Right atrium auricular region (tissue), 2 donors: ENCODE measurements at places on chromosomes 4 and X. TPM values are rescaled to one million over a fixed set of nuclear protein-coding genes. Genes with fewer than 3 reads are reported as not detected.

DNA sequence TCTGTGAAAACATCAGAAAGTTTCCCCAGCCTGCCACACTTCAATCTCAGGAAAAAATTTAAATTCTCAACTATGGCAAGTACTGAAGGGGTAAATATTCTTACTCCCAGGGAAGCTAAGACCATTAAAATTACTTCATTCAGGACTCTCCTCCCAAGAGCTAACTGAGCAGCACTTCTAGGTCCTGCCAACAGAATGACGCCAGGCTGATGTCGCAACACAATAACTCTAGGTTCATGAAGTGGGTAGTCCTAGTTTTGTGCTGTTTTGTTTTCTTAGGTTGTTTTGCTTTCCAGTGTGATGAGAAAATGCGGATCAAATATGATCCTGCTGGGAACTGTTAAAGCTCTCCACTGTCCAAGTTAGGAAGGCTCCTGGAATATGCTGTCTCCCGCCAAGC lies 180.0 kb downstream of the NKX6-1 start:
- DNase-seq = no peak

GRCh38 chr4:155509555-155509954 lies 132.8 kb upstream of the MAP9 start:
- DNase-seq = no peak

DNA sequence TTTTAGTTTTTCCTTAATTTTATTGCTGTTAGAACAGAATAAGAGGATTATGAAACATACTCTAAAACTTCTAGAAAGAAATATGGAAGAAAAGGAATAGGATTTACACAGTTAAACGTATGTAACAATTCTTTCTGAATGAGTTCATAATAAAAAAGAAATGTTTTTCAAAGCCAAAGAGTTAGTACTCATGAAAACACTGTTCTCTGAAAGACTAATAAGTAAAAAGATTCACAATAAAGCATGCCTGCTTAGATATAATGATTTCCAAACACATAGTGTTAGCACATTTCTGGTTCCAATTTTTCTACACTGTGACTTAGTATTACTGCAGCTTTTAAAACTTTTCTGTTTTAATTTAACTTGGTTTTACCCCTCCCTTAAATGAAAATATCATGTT lies 49.8 kb upstream of the PRSS48 start:
- DNase-seq = no peak

- no peak for DNase-seq
Measured at GRCh38 chrX:54675762-54676161, 122.3 kb downstream of the ITIH6 start.

DNA sequence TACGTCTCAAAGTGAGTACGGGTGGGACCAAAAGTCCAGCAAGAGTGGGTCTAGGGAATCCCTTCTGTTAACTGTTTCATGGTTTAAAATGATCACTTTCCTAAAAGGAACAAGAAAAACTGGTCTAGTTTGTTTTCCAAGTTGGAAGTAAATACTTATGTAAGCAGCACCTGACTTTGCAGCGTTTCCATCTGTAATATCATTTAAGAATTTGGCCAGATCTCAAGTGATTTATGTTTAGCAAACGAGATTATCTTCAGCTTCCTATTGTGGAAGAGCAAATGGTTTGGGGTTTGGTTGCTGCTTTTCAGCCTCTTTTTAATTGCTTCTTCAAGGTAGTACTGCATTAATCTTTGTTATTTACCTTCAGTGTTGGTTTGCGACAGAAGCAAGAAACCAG lies 50.4 kb downstream of the FHIP1A start:
- DNase-seq = no peak

GRCh38 chr4:129345609-129346008 lies 249.7 kb downstream of the C4orf33 start:
- no peak for DNase-seq

DNA sequence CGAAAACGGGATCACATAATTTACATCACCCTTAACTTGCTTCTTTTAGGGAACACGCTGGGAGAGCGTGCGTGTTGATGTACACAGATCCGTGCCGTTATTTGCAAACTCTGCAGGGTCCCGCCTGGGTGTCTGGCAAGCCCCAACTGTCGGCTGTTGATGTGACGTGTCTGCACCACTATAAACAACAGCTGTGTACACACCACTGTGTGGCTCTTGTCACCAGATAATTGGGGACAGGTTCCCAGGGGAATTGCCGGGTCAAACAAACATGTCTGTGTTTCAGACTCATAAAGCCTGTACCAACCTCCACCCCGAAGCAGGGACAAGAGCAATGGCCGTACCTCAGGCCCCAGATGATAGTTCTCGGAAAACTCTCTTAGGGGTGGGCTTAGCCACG lies 105.0 kb upstream of the AFAP1 start:
- DNase-seq = no peak

GRCh38 chrX:56833626-56834025 lies 104.6 kb downstream of the NBDY start:
- DNase-seq = no peak

DNA sequence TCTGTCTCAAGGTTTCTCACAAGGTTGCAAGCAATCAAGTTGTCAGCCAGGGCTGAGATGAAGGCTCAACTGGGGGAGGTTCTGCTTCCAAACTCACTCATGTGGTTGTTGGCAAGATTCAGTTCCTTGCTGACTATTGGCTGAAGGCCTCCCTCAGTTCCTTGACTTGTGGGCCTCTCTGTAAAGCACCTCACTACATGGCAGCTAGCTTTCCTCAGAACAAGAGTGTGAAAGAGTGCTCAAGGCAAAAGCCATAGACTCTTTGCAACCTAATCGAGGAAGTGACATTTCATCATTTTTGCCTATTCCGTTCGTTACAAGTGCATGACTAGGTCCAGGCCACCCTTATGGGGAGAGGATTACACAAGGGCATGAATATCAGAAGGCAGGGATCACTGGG lies 52.0 kb downstream of the CXorf58 start:
- DNase-seq = no peak

DNA sequence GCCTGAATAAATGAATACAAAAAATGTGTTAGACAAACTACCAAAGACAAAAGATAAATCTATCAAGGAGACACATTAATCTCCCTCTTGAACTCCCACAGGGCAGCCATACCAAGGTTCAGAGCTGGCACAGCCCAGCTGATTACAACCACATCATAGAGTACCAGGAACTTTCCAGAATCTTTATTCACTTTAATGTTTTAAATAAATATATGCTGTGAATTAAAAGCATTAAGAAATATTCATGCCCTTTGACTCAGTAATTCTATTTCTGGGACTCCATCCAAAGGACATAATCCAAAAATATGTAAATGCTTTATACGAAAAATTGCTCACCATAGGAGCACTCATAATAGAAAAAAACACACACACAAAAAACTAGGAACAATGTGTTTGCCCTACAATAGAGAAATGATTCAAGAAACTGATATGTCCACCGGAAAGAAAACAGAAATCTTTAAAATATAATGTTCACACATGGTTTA lies 126.0 kb downstream of the LDB2 start:
- DNase-seq = no peak

GRCh38 chrX:78307665-78308064 lies 19.7 kb downstream of the CYSLTR1 start:
- no peak for DNase-seq

DNA sequence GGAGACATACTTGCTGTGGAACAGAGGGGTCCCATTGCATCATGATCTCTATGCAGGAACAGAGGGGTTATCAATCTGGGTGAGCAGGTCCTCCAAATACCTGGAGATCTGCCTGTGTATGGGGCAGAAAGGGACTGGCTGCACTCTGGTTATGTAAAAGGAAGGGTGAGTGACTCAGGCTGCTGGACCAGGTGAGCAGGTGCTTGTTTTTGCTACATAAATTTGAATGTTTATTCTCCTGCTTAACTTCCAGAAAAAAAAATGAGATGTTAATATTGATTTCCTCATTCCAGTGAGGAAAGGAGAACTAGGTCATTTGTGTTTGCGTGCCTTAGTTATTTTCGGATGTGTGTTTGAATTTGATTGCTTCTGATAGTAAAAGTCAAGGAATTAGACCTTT lies 225.8 kb upstream of the TRAM1L1 start:
- no peak for DNase-seq

DNA sequence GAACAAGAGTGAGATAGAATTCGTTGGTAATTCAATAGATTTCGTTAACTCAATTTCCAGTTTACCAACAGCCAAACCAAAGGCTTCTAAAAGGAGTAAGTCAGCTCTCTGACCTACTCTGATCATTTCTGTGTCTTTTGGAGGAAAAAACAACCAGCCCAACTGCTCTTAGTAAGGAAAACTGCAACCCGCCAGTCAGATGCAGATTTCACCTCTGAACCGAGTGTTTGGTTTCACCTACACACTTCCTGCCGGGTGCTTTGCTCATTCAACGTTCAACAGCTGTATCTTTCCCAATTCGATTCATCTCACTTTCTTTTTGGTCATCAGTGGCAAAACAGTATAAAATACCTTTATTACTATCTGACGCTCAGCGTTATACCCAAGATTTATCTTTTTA lies 24.5 kb downstream of the TMSB4X start:
- DNase-seq = no peak

DNA sequence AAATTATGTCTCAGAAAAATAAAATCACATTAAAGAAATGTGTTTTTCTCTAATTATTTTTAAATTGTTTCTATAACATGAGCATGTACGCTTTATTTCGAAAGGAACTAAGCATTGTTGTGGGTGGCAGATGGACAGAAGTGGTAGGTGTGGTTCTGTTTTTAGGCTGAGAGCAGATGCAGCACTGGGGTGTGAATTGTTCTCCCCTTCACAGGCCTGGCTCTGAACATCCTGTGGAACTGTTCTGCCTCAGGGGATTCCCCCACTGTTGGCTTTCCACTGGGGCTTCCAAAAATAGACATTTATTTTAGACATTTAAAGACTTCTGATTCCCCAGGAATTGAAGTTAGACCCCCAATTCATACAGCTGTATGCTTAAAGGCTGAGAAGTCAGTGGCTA lies 41.9 kb upstream of the PDHA2 start:
- DNase-seq = no peak

DNA sequence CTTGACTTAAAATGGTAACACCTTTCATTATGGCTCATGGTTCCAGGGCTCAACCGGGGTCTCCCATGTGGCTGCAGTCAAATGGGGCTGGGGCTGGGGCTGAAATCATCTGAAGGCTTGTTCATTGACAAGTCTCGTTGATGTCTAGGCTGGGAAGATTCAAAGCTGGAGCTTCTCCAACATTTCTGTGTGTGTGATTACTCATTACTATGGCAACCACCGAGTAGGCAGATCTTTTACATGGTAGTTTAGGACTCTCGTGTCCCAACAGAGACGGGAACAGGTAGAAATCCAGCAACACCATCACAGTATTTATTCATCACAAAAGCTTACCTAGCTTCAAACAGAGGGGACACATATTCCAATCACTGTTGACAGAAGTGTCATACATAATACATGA lies 7.8 kb downstream of the YTHDC1 start:
- DNase-seq = no peak

DNA sequence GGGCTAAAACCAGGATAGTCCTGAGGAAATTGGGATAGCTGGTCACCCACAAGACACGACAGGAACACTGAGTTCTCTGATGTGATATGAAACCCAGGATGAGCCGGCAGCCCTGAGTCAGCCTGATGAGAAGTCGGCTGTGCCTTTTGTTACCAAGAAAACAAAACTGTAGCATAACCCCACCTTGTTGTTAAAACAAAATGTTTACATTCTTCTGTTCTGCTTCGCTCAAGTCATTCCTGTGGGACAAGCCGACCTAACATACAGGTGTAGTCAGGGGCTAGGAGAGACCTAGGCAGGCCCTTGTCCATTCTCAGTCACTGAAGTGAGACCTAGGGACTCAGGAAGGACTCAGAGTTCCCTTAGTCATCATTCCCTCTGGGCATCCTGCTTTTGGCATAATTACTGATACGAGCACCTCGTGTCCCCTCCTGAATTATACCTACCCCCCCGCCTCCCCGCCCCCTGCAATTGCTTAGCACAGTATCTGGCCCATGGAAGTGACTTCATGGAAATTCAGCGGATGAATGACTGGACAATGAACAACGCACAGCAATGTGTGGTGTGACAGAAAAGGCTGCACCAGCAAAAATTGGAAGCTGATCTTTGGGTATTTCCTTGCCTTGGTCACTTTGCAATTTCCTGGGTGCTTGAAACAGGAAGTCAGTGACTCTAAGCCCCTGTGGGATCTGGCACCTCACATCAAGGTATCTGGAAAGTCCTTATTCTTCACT lies 31.9 kb upstream of the TLR2 start:
- no peak for DNase-seq

DNA sequence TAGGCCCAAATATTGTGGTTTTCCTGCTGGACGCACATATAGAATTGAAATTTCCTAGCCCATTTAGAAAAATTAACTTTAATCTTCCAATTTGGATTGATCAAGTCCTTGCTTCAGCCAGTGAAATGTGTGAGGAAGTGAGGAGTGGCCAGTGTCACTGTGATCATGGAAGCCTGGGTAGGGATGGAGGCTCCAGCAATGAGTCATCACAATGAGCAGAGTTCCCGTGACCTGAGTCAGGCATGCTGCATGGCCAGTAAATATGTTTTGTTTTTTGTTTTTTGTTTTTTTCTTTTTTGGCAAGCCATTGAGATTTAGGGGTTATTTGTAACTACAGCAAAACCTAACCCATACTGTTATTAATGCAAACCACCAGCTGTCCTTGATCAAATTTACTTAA lies 52.1 kb downstream of the IDS start:
- DNase-seq = no peak

DNA sequence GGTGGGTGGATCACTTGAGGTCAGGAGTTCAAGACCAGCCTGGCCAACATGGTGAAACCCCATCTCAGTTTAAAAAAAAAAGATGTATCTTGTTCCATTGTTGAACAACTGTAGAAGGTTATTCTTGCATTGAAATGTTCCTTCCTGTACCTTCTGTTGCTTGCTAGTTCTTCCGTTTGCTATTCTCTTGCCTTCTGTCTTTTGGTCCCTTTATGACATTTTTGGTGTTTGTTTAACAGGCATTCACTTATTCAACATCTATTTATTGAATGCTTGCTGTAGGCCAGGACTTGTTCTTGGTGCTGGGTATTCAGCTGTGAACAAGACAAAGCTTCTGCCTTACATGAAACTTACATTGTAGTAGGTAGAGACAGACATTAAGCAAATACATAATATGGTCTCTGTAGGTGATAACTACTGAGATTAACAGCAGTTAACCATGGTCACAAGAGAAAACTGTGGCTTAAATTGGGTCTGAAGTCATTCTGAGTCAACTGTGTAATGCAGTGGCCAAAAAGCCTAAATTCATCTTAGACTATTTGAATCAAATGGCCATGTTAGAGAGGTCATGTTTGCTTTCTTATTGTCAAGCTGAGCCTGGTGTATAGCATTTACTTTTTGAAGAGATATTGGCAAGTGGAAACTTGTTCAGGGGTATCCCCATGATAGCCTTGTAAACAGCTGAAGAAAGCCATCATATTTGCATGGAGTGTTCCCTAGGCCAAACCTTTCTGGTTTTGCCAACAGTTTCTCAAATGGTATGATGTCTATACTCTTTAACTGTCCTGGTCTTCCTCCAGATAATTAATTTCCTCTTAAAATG lies 35.6 kb downstream of the GAB1 start:
- no peak for DNase-seq

RHOXF1 gene
- total RNA-seq = not detected

EDA2R gene
- total RNA-seq = 1.3 TPM

DCAF12L2 gene
- total RNA-seq = 0.15 TPM

SPIN2A gene
- total RNA-seq = not detected

ADRA2C gene
- 2.6 TPM for total RNA-seq

SUPT20HL1 gene
- total RNA-seq = not detected

NAT8L gene
- 3.2 TPM for total RNA-seq
